Nucleus accumbens (tissue), 56 donors: ENCODE measurements at places on chromosomes 7 and 10.

DNA sequence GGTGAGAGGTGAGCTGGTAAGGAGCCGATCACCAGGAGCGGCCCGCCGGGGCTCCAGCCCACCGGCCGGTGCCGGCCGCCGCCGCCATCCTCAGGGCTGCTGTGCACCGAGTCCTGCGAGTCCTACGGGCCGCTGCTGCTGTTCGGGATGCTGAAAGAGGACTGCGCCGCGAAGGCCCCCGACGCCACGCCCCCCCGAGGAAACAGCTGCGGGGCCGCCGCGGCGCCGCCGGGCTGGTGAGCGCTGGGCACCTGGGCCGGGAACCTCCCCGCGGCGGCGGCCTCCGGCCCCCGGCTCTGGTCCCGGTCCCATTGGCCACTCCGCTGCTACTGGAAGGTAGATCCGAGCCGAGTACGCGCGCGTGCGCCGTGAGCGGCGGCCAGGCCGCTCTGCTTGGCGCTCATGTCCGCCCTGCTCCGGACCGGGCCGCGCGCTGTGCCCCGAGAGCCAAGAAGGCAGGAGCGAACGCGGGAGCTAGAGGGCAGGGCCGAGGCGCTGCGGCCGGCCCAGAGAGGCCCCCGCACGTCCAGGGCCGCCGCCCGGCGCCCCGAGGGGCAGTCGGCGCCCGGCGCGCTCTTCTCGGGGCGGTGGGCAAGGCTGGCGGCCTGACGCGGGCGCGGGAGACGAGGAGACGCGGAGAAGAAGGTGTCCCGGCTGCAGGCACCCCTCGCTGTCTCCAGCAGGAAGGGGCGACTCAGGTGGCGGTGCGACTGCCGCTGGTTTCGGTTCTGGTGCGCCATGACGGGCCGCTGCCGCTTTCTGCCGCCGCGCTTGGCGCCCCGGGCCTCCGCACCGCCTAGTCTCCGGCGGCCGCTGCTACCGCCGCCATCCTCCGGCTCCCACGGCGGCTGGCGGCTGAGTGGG is 121.3 kb upstream of the WIPF3 start:
- peak; percentile 65 for DNase-seq

GRCh38 chr10:57303566-57303965 is 942.5 kb upstream of the ZWINT start:
- no peak for DNase-seq

- DNase-seq: no peak
Observed at GRCh38 chr7:55249332-55249731, 115.8 kb upstream of the LANCL2 start.

GRCh38 chr10:132504501-132505272 is 32.9 kb upstream of the INPP5A start:
- DNase-seq: no peak

DNA sequence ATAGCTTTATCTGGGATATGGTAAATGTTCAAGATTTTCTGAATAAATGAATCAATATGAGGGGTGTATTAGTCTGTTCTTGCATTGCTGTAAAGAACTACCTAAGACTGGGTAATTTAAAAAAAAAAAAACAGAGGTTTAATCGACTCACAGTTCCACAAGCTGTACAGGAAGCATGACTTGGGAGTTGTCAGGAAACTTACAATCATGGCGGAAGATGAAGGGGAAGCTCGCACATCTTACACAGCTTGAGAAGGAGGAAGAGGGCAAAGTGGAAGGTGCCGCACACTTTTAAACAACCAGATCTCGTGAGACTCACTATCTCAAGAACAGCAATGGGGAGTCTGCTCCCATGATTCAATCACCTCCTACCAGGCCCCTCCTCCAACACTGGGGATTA is 32.5 kb upstream of the OTUD1 start:
- DNase-seq: no peak

- no peak for DNase-seq
Observed at GRCh38 chr7:101202603-101202918, 1.7 kb upstream of the MOGAT3 start.

GRCh38 chr7:81925530-81925929 is 155.7 kb upstream of the HGF start:
- no peak for DNase-seq

GRCh38 chr10:103504181-103504783 is 10.8 kb downstream of the NEURL1 start:
- no peak for DNase-seq

GRCh38 chr7:135800560-135800959 is 51.9 kb upstream of the FAM180A start:
- no peak for DNase-seq

GRCh38 chr10:125035588-125036295 is 93.8 kb downstream of the ZRANB1 start:
- peak; percentile 29 for DNase-seq

GRCh38 chr7:101906291-101907240 is 89.1 kb downstream of the CUX1 start:
- DNase-seq: no peak

DNA sequence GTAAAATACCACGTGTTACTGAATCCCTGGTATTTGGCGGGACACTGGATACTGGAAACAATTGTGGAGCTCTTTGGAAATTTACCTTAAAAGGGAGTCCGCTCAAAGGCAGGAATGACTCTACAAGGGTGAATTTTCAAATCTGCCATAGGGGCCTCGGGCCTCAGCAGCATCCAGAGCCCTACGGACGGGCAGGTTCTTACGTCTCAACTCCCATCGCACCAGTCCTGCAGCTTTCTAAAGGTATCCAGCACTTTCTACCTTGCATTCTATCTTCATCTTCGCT is 248 bp downstream of the PSPH start:
- no peak for DNase-seq
